ENCODE measurements at places on chromosomes 1 and 21.
A peak's percentile ranks its signal among the peaks of the same experiment; 100 is the strongest.

DNA sequence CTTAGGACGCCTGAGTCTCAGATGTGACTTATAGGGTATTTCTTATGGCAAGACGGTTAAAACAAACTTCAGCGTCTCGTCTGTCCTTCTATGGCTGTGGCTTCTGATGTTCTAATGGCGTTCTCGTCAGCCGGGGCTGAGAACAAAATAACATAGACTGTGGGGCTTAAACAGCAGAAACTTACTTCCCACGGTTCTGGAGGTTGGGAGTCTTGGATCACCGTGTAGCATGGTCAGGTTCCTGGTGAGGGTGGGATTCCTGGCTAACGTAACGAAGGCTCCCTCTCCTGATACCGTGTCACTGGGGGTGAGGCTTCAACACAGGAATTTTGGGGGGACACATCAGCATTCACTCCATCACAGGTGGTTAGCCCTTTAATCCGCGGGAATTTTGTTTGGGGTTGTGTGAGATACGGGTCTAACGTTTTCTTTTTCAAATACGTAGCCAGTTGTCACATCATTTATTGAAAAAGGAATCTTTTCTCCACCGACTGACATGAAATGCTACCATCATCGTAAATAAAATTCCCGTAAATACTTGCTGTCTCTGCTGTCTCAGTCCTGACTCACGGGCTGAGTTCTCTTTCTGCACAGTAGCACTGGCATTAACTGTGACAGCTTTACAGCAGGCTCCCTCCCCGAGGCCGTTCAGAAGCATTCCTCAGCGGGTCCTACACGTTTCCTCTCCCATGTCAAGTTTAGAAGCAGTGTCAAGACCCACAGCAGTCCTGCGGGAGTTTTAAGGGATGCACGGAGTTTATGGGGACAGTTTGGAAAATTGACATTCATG is 8.1 kb upstream of the POFUT2 start:
- DNase-seq = no peak

DNA sequence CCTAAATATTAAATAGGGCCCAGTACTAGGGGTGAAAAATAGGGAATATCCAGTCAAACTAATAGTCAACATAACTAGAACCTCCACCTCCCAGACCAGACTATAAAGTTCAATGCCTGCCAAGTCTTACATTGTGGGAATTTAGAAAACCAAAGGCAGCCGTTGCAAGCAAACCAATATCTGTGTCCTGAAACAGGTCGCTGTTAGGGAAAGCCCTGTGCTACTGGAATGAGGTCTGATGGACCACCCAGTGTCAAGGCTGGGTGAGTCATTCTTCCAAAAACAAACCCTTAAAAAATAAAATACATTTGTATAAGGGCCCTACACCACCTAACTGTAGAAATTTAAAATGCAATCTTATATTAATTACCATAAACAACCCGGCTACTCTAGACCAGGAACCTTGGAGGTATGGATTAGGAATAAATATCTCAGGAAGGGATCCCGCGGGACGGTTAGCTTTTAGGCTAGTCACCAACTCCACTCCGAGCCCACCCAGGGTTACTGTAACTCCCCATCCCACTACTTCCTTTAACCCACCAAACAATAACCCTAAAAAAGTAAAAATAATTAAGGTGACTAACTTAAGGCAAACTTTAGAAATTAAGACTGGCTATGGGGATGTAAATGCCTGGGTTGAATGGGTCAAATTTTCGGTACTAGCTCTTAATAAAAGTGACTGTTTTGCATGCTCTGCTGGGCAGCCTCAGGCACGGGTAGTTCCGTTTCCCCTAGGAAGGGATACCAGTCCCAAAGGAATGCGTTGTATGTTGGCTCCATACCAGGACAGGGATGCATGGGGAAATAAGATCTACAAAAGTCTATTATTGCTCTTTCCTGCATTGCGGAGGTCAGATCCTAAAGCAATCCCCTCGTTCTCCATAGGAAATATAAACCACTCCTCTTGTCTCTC is 65.4 kb upstream of the TLR5 start:
- no peak for DNase-seq

- peak; percentile 46 for DNase-seq
Measured at GRCh38 chr1:207499573-207499972, 3.6 kb downstream of the CR1 start.

DNA sequence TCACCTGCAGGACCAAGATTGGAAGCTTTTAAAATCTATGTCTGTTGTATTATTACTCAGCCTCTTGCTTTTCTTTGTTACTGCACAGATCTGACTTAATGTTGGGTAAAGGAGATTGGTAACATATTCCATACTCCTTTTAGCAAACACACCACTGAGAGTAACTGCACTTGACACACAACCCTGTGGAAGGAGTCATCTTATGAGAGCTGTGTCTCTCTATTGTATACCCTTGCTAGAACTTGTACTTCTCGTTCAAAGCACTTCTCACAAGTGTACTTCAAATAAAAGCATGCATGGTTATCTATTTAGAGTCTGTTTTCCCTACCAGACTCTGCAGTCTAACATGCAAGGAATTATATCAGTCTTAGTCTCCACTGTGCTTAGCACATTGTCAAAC is 813.4 kb downstream of the ADGRL2 start:
- DNase-seq = no peak

DNA sequence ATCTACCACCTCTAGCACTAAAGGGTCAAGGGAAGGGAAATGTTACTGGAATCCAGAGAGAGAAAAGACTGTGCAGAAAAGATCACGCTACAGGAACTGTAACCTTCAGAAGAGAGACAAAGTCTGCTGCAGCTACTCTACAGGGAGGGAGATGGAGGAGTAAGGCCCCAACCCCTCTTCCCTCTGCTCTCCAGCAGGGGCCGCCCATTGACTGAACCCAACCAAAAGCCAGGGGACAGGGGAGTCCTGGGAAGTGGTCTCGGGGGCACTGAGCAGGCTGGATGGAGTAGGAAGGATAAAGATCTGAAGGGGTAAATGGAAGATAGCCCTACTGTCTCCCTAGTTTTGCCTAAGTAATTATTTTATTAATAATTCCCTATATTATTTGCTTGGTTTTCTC is 72.8 kb upstream of the NR5A2 start:
- DNase-seq = no peak

DNA sequence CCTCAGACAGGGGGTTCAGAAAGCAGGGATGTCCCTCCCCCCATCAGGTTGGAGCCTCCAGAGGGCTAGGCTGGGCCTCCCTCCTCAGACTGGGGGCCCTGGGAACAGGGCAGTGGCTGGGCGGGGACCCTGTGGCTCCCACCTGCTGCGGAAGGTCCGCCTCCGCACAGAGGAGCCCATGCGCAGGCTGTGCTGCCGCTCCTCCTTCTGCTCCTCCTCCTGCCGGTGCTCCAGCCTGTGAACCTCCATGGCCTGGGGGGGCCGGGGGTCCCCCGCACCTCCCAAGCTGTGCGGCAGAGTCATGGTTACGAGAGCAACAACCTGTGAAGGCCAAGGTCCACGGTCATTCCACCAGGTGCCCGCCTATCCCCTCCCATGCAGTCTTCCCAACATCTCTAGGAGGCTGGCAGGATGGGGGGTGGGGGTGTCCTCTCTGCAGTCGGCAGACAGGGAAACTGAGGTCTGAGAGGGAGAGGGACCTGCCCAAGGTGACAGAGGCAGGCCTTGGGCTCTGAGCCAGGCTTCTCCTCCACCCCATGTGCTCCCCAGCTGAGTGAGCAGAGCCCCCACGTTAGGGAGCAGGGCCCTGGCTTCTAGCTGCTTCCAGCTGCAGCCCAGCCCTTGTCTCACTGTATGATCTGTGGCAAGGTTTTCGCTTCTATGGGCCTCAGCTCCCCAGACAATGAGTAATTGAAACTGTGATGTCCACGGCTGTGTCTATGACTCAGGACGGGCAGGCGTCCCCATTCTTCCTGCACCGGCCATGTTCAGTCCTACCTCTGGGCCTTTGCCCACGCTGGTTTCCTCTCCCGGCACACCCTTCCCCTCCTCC is 3.4 kb downstream of the MYOM3 start:
- no peak for DNase-seq

All from nucleus accumbens (tissue), 56 donors.